ENCODE measurements at places on chromosomes 2 and 18. TPM values are rescaled to one million over a fixed set of nuclear protein-coding genes. Genes with fewer than 3 reads are reported as not detected.

DNA sequence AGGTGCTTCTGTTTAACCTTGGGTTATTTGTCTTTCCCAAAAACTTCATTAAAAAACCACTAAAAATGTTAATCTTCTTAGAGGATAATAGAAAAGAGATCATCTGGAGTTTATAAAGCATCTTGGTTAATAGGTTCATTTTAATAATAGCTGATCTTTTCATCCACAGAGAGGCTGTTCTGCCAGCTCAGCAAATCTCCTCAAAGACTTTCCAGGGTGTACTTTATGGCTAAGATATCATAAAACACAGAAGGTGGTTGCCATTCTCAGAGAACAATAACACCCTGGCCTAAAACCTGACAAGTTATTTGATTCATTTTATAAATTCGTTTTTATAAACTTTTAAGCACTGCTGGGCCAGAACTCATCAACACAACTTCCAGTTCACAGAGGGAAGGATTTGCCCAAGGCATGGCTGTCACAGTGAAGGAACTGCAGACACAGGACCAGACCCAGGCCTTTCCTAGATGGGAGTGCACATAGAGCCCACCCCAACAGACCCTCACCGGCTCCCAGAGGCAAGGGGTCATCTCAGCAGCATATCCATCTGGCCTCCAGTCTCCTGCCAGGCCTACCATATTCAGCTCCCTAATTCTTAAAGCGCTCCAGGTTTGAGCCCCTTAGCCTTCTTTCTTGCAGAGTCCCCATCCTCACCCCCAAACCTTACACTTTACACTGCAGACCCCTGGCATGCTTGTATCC is 203.4 kb upstream of the RAB6C start:
- H3K4me3 ChIP-seq, result no peak overlapping the region
- H3K4me1 ChIP-seq, result no peaks in the 10 kb centered on the region
- DNase-seq, result no peak
- no peaks in the 10 kb centered on the region for H3K27me3 ChIP-seq

GRCh38 chr2:64854773-64855237 is 134.4 kb upstream of the SLC1A4 start:
- peaks cover 10% of the 10 kb centered on the region for H3K27me3 ChIP-seq
- DNase-seq, result no peak
- H3K4me3 ChIP-seq, result no peak overlapping the region
- no peaks in the 10 kb centered on the region for H3K36me3 ChIP-seq
- peaks cover 4% of the 10 kb centered on the region for H3K4me1 ChIP-seq

DNA sequence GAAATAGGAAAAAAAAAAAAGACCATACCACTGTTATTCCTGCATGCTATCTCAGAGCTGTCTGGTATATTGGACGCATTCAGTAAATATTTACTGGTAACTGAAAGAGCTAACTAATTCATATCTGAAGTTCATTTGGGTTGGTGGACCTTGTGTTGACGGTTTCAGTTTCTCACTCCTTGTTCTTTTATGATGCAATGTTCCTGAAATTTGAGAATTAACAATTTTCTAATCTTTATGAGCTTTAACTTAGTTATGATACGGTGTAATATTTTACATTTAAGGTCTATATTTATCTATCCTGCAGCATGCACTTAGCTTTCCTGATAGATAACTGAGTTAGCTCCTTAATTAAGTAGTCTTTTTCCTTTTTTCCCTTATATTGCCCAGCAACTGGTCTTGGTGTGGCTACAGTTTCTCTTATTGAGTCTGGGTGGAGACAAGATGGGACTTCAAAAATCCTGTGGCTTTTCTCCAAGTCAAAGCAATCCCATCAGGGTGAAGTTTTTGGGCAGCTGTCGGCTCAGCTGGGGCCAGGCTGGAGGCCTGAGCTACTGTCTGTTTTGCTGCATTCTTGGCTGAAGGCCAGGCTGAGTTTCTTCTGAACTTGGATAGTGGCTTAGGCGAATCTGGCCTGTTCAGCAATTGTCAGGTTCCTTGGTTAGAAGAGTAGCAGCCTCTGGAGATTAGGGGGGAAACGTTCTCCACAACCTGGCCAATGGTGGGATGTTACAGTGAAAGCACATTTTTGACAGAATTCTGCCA is 78.4 kb upstream of the MEX3C start:
- no peaks in the 10 kb centered on the region for H3K4me1 ChIP-seq
- no peak overlapping the region for H3K27ac ChIP-seq
- DNase-seq, result no peak

DNA sequence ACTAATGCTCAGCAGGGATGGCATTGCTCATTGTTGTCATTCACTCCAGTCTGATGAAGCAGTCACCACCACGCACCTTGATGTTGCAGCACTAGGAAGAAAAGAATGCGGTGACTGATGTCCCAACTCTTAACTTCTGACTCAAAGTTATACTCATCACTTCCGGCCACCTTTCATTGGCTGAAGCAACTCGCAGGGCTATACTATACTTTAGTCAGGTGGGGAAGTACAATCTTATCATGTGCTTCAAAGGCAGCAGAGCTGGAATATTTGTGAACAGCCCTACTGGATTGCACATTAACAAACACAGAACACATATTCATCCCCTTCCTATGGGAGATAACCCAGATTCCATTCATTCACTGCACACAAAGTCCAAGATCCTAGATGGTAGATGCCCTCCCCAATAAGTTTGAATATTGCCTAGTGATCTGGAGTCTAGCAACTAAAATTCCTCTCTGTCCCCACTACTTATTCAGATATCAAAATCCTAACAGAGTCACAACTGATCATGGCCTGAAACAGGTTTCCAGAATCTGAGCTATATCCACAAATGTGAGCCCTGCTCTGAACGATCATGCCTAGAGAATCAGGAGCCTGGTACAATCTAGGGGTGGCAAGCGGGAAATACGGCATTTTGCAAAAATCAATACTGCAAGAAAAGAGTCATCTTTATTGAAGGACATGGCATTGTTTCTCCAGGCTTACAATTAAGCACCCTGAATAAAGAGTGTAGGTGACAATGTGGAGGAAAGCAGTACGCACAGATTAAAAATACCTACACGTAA is 3.4 kb upstream of the SPATS2L start:
- H3K27me3 ChIP-seq, result peaks cover 6% of the 10 kb centered on the region
- H3K36me3 ChIP-seq, result peaks cover 2% of the 10 kb centered on the region
- DNase-seq, result peak; percentile 36
- no peak overlapping the region for H3K27ac ChIP-seq
- H3K4me3 ChIP-seq, result no peak overlapping the region
- H3K4me1 ChIP-seq, result peaks cover 10% of the 10 kb centered on the region

DNA sequence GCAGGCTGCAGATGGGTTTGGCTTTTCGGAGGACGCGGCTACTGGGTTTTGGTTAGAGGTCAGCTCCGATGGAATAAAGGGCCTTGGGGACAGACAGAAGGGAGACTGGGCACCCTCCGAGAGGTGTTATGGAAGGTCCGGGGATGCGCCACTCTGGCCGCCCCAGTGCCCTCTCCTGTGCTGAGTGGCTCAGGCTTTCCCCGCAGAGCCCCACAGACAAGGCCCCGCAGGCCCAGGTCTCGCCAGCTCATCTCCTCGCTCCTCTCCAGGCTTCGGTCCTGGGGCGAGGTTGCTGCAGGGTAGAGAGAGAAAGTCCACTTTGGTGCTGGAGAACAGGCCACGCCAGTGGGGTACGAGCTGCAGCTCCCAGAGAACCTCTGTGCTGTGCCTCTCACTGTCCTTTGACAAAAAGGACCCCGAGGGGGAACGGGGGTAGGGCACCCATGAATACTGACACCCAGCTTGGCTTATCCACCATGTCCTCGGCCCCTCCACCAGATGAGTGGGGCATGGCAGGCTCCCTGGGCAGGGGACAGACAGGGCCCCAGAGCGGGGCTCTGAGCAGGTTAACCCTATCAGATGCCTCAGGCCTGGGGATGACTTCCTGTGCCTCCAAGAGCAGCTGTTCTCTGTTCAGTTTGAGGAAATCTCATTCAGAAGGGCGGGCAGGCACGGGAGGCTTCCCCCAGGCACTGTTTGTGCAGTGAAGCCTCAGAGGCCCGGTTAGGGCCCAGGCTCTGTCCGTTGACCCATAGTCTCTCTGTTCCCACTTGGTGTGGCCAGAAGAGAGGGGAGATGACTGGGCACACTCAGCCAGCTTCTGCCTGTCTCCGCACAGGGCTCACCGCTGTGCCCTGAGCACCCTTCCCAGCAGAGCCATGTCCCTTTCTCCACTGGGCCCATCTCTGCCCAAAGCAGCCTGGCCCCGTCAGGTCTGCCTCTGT is 15.7 kb upstream of the CNNM3 start:
- H3K27me3 ChIP-seq, result no peaks in the 10 kb centered on the region
- H3K4me1 ChIP-seq, result no peaks in the 10 kb centered on the region
- no peaks in the 10 kb centered on the region for H3K36me3 ChIP-seq
- no peak overlapping the region for H3K27ac ChIP-seq

- H3K27ac ChIP-seq, result no peak overlapping the region
- H3K27me3 ChIP-seq, result no peaks in the 10 kb centered on the region
- peaks cover 26% of the 10 kb centered on the region for H3K4me1 ChIP-seq
- DNase-seq, result no peak
- peaks cover 20% of the 10 kb centered on the region for H3K36me3 ChIP-seq
These were observed 16.2 kb upstream of the GLS start for GRCh38 chr2:190864375-190864774.

GRCh38 chr18:13549880-13550232 is 176.5 kb downstream of the FAM210A start:
- peaks cover 7% of the 10 kb centered on the region for H3K36me3 ChIP-seq
- H3K27me3 ChIP-seq, result no peaks in the 10 kb centered on the region
- no peak overlapping the region for H3K4me3 ChIP-seq

GRCh38 chr2:16671760-16672159 is 6.1 kb upstream of the CYRIA start:
- H3K4me1 ChIP-seq, result peaks cover 2% of the 10 kb centered on the region
- H3K27ac ChIP-seq, result no peak overlapping the region
- DNase-seq, result no peak
- H3K4me3 ChIP-seq, result no peak overlapping the region

- H3K4me3 ChIP-seq, result no peak overlapping the region
- H3K4me1 ChIP-seq, result peaks cover 8% of the 10 kb centered on the region
- peak overlapping the region; percentile 87 for H3K27ac ChIP-seq
- no peak for DNase-seq
These were observed 53.0 kb downstream of the ICOS start for GRCh38 chr2:203989521-203989920.

DNA sequence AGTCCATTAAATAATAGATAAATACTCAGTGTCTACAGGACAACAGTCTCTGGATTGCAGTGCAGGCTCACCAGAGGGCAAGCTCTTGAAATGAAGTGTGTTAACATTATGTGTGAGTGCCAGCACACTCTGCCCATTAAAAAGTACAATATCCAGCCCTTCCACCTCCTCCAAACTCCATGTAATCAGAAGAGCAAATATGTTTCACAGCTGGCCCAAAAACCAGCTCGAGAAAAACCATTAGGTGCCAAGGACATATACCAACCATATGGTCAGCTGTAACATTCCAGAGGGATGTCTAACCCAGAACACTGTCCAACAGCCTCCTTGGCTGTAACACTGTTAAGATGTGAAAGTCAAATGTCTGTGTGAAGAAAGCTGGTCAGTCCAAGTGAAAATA is 112.2 kb downstream of the ZNF385B start:
- no peaks in the 10 kb centered on the region for H3K36me3 ChIP-seq
- no peak overlapping the region for H3K4me3 ChIP-seq
- H3K4me1 ChIP-seq, result no peaks in the 10 kb centered on the region
- no peak for DNase-seq
- no peaks in the 10 kb centered on the region for H3K27me3 ChIP-seq

- peaks cover 74% of the 10 kb centered on the region for H3K4me1 ChIP-seq
- H3K27ac ChIP-seq, result peak overlapping the region; percentile 44
- H3K36me3 ChIP-seq, result peaks cover 43% of the 10 kb centered on the region
- H3K4me3 ChIP-seq, result no peak overlapping the region
- no peaks in the 10 kb centered on the region for H3K27me3 ChIP-seq
- DNase-seq, result no peak
These were observed 48.9 kb downstream of the ASXL2 start for GRCh38 chr2:25829377-25829704.

- no peak overlapping the region for H3K4me3 ChIP-seq
- peaks cover 17% of the 10 kb centered on the region for H3K4me1 ChIP-seq
- no peaks in the 10 kb centered on the region for H3K36me3 ChIP-seq
- H3K27ac ChIP-seq, result no peak overlapping the region
- DNase-seq, result no peak
These were observed 88.2 kb downstream of the LONRF2 start for GRCh38 chr2:100234141-100234540.

GRCh38 chr2:239402666-239403065 is 1.8 kb upstream of the HDAC4 start:
- H3K27ac ChIP-seq, result peak overlapping the region; percentile 97
- peaks cover 7% of the 10 kb centered on the region for H3K36me3 ChIP-seq
- peak overlapping the region; percentile 88 for H3K4me3 ChIP-seq
- peaks cover 2% of the 10 kb centered on the region for H3K27me3 ChIP-seq

DNA sequence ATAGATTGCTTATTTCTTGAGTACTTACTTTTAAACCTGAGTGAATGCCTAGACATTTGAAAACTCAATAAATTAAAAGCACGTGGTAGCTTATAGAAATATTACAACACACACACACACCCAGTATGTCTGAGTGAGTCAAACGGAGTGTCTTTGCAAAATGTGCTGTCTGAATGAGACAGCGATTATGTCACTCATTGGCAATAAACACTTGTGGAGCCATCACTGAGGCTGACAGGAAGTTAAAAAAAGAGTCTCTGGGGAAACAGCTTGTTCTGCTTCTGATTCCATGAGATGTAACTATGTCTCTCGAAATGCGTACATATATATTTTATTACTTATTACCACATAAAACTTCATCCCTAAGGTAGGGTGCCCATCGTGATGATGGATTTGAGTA is 22.3 kb upstream of the VPS4B start:
- no peaks in the 10 kb centered on the region for H3K4me1 ChIP-seq
- no peaks in the 10 kb centered on the region for H3K36me3 ChIP-seq
- no peak overlapping the region for H3K4me3 ChIP-seq
- no peak overlapping the region for H3K27ac ChIP-seq
- H3K27me3 ChIP-seq, result no peaks in the 10 kb centered on the region

DNA sequence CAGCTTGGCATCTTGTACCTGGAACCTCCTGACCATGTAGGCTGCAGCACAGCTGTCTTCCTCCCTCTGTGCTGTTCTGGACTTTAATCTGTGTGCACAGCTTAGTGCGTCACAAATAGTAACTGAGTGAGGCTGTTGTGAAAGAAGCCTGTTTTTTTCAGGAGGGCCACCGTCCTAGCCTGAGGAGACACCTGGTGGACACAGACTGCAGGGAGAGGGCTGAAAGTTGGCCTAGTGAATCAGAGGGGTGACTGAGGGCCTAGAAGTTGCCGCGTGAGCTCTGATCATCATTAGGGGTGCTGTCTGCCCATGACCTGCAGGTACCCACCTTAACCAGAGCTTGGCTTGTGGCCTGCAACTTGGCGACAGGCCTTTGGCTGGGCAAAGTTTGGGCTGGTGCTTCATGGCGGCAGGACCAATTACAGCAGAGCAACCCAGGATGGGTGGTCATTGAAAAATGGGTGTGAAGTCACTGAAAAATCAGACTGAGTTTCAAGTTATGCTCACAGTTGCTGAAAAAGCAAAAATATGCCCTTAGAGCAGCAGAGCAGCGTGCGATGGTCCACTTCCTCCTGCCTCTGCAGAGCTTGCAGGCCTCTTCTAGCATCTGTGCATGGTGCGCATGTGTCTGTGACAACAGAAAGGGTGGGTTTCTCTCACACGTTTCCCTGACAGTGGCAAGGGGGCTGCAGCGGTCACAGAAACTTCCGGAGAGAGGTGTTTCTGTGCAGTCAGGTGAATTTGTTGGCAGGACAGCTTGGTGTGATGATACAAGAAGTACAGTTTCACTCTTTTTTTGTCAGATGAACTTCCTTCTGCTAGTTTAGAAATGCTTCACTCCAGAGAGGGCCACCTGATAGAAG is 9.6 kb downstream of the GDF7 start:
- H3K4me3 ChIP-seq, result no peak overlapping the region
- H3K36me3 ChIP-seq, result peaks cover 4% of the 10 kb centered on the region
- no peak overlapping the region for H3K27ac ChIP-seq

LCT gene
- 0.16 TPM for total RNA-seq

DHRS9 gene
- 4.1 TPM for total RNA-seq

SERPINB7 gene
- total RNA-seq, result not detected

RALB gene
- total RNA-seq, result 34.0 TPM

STARD6 gene
- not detected for total RNA-seq

SERPINB12 gene
- total RNA-seq, result not detected

CNTNAP5 gene
- not detected for total RNA-seq

Measured in activated CD4-positive, alpha-beta T cell treated with anti-CD3 and anti-CD28 coated beads for 36 hours (primary cell).